ENCODE measurements at places on chromosomes 2 and 18.
A peak's percentile ranks its signal among the peaks of the same experiment; 100 is the strongest.

DNA sequence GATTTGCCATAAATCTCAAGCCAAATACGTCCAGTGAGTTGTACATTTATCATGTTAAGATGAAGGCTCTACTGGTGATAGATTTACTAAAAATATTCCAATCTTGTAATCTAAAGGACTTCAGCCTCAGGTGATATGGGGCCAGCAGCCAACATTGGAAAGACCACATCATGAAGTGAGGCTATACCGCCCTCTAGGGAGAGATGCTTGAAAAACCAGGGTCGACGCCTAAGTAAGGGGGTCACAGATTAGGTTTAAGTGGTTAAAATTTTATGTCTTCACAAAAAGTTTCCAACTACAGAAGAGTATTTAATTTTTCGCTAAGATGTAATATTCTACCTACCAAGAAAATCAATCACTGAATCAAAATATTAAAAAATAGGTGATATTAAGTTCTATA, 33.3 kb downstream of the DOCK10 start:
- DNase-seq, result no peak

- DNase-seq, result no peak
These were observed 294.5 kb downstream of the CNTNAP5 start for GRCh38 chr2:124319577-124319976.

DNA sequence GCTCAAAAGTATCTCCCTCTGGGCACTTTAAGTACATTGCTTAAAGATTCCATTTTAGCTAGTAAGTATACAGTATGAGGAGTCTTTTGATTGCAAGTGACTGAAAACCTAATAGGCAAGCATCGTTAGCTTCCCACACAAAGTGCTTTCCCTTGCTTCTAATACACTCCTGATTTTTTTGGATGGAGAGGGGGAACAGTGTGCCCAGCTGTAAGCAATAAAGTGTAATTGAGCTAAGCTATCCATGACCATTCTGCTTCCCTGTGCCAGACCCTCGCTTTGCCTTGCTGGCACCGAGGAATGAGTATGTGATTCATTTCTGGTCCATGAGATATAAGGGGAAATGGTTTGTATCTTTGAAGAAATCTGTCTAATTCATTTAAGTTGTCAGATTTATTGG, 3.8 kb upstream of the ZNF24 start:
- DNase-seq, result no peak

DNA sequence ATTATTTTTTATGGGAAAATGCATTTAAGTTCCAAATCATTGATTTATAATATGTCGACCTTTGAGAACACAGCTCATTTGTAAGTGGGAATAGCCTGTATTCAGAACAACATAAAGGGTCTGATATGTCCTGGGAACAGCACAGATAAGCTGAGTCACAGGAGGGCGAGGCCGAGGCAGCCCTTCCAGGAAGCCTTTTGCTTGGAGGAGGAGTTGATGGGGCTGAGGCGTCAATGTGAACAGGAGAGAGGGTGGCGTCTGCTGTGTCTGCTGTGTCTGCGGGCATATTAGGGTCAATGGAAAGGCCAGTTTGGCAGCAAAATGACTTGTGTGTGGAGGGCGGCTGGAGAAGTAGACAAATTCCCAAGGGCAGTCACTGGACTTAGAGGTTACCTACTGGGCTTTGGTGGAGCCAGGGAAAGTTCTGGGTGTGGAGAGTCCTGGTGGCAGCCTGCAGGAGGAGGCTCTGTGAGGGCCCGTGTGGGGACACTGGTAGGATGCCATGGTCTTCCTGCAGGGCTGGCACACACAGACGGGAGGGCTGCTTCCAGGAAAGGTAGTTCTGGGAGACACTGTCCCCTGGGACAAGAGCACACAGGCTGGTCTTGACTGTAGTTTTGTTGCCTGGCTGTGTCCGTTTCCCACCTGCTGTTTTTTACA, 128.1 kb downstream of the GLI2 start:
- peak; percentile 45 for DNase-seq

DNA sequence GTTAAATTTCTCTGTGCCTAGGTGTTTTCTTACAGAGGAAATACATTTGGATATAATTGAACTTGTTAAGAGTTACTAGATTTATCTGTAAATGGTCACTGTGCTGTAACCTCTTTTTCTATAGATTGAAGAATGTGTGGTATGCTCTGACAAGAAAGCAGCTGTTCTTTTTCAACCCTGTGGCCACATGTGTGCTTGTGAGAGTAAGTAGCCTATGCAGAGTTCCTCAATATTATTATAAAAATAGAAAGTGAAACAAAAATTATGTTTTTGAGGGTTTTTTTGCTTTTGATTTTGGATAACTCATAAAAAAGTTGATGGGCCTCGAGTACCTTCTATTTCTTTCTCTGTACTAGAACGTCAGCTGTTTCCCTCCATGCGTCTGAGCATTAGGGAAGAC, 112.4 kb downstream of the MIB1 start:
- DNase-seq, result no peak

GRCh38 chr2:230502593-230502992, 86.6 kb downstream of the SP100 start:
- DNase-seq, result no peak

- DNase-seq, result no peak
These were observed 62.9 kb downstream of the NOL10 start for GRCh38 chr2:10626837-10627236.

GRCh38 chr2:45748239-45748638, 96.8 kb downstream of the PRKCE start:
- DNase-seq, result no peak

GRCh38 chr2:78070693-78071092, 548.5 kb upstream of the LRRTM4 start:
- DNase-seq, result no peak

DNA sequence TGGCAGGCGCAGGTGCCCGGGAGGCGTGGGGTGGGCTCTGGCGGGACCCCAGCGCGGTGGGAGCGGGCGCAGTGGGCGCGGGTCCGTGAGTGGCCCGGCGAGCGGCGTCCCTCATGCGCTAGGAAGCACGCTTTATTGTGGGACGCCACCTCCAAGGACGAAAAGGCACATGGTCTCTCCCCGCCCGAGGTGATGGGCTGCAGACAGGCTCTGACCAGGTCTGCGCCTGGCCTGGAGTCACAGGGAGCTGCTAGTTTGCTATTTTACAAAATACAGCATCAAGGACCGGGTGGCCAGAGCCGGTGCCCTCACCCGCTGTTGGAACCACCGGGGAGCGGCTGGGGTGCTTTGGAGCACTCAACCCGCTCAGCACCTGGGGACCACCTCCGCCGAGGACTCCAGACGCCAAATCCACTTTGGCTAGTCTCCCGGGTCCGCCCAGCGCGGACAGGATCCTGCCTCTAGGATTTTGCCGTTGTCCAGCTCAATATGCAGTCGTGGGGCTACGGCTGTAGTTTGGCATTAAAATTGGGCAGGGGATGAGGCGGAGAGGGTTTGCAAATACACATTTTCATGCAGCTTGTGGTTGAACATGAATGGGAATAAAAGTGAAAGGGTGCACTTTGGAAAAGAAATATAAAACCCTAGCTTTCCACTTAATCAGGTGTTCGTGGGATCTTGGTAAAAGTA, 65.4 kb downstream of the LRRFIP1 start:
- peak; percentile 42 for DNase-seq

DNA sequence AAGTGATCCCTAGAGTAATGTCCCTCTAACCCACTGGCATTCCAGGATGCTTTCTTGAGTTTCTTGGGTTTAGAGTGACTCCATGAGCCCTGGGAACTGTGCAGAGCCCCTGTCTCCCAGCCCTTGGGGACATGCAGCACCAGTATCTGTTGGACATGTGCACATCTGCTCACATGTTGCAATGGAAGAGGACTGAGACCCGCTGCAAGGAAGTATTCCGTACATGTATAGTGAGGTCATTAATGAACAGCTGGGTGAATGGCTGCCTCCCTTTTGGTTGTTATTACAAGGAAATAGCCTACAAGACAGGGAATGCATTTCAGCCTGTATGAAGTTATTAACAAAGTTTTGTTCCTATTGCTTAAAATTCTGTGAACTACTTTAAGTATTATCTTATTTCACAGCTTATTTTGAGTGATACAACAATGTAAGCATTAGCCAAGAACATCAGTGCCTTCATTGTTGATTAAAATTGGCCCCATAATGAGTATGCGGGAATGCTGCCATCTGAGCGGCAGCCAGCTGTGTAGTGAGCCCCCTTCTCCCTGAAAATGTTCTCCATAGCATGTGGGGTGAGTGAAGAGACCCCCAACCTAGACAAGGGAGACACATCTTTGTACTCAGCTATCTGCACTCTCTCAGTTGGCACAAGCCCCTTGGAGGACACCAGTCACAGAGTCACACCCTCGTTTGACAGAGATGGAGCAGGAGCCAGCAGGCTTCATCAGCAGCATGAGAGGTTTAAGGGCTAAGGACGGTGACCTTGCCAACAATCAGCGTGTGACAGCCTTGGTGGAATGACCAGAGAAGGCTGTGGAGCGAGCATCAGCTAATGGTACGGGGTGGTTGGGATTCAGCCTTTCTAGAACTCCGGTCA, 87.4 kb downstream of the FAM210A start:
- DNase-seq, result no peak

GRCh38 chr2:226123300-226123699, 676.3 kb downstream of the IRS1 start:
- no peak for DNase-seq

- no peak for DNase-seq
These were observed 122.3 kb upstream of the SIX2 start for GRCh38 chr2:45131587-45131986.

- no peak for DNase-seq
These were observed 930.1 kb upstream of the TMEFF2 start for GRCh38 chr2:193124815-193125214.

- DNase-seq, result peak; percentile 60
These were observed 89.6 kb upstream of the PPP1CB start for GRCh38 chr2:28662044-28662443.

DNA sequence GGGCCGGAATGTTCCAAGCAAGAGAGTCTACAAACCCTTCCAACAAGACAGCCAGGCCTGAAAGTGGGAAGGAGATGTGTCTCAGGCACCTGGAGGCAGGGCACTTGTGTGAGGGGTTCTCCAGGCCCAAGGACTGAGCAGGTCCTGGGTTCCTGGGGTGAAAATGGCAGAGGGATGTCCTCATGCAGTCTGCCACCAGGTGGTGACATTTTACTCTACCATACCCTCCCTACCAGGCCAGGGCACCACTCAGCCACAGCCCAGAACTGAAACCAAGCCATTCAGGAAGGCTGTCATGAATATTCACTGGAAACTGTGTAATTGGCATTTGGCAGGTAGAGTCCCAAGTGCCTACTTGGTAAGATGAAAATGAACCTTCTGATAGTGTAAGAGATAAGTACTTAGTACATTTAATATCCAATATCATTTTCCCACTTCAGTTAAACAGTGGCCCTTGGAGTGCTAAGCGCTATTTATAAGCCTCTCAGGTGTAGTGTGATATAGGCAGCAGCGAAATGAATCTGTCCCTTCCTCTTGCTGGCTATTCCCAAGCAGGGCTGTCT, 185.1 kb downstream of the MYO5B start:
- peak; percentile 75 for DNase-seq

- no peak for DNase-seq
These were observed 60.4 kb downstream of the MAPK4 start for GRCh38 chr18:50620319-50620718.
